Urinary bladder (tissue), 4 donors: ENCODE measurements at places on chromosomes 16 and 17.

DNA sequence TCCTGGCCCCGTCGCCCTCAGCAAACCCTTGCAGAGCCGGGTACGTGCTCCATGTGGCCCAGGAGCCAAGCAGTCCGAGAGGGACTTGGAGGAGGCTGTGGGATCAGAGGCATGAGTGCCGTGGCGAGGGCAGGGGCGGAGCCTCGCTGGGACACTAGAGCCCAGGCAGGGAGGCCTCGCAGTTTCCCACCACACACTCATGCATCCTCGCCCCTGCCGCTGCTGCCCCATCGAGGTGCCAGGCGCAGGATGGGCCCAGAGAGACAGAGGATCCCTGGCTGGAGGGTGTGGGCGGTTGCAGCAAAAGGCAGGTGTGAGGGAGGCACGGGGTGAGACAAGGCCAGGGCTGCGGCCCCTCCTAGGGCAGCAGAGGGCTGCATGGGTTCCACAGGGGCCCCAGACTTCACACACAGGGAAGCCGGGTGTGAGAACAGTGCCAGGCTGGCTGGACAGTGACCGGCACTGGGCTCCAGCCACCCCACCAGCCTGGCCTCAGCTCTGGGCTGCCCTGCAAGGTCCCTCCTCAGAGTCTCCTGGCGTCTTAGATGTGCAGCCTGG lies 7.7 kb downstream of the BCAR1 start:
- no peak for DNase-seq

DNA sequence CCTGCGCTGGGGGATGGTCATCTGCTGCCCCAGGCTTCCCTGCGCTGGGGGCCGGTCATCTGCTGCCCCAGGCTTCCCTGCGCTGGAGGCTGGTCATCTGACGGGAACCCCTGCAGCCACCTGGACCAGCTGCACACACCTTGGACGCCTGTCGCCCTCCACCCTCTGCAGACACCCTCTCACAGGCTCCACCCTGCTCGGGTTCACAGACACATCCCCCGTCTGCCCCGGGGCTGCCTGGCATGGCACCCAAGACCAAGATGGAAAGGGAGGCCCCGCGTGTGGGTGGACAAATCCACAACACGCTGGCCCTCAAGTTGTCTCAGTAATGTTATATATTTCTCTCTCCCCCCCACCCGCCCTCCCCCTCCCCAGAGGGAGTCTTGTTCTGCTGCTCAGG lies 89.6 kb downstream of the ANKRD11 start:
- DNase-seq, result no peak

GRCh38 chr17:10337976-10338375 lies 34.8 kb downstream of the MYH13 start:
- DNase-seq, result no peak

- DNase-seq, result no peak
Observed at GRCh38 chr17:40230670-40231069, 11.6 kb downstream of the WIPF2 start.

DNA sequence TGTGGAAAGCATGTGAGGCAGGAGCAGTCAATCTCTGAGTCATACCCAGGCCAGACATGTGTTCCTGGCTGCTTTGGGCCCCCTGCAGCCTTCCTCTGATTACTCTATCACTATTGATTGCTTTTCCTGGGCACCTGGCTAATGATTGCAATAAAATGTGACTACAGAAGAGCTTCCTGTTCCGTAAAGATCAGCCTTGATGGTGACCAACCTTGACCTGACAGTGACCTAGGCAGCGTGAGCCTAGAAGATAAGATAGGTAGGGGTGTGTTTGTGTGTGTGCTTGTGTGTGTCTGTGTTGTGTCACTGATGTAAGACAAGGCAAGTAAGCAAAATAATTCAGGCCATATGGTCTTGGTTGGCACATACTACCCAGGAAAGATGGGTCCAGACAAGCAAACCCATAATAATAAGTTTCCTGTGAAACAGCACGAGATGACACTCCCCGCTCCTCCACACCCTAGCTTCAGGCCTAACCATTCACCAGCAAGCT lies 367.7 kb upstream of the CDH11 start:
- no peak for DNase-seq

DNA sequence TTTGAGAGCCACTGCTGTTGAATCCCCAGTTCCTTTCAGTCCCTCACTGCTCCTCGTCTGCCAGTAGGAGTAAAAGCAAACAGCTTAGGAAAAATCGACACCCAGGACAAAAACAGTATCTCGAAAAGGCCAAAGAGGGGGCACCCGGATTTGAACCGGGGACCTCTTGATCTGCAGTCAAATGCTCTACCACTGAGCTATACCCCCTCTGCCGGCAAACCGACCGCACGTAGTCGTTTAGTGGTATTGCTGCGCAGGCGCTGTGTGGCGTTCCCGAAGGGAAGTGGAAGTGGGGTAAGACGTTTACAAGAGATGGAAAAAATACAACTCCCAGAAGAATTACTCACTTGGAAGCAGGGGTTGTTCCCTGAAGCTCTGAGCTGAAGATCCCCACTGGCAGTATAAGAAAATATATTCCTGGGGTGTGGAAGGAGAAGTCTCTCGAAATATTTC lies 2.2 kb upstream of the PLXDC1 start:
- DNase-seq, result peak; percentile 91

GRCh38 chr16:87808108-87808507 lies 42.3 kb upstream of the KLHDC4 start:
- no peak for DNase-seq

GRCh38 chr16:23172994-23173393 lies 9.6 kb upstream of the SCNN1G start:
- no peak for DNase-seq

GRCh38 chr16:77327717-77328116 lies 107.1 kb downstream of the ADAMTS18 start:
- DNase-seq, result no peak

GRCh38 chr16:75341564-75342307 lies 90.3 kb upstream of the BCAR1 start:
- DNase-seq, result no peak

- no peak for DNase-seq
Observed at GRCh38 chr17:5662409-5663085, 78.2 kb upstream of the NLRP1 start.

DNA sequence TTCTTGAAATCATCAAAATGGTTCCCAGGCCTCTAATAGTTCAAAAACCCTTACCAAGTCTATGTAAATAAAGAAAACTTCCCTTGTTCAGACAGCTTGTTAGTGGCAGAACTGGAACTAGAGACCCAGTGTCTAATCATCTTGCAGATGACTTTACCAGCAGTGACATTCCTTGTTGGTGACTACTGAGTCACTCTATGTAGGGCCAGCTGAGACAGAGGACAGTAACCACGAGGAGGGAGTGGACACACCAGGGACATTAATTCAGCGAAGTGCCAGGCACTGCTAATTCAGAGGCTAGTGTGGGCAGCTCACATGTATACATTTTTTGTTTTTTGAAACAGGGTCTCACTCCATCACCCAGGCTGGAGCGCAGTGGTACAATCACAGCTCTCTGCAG lies 6.1 kb upstream of the HEATR3 start:
- DNase-seq, result no peak

GRCh38 chr16:14070877-14071575 lies at the start of gene MRTFB:
MRTFB (plus strand) TSS chr16:14071319; CDS start chr16:14140607, 69,288 bp downstream.
- DNase-seq, result no peak

DNA sequence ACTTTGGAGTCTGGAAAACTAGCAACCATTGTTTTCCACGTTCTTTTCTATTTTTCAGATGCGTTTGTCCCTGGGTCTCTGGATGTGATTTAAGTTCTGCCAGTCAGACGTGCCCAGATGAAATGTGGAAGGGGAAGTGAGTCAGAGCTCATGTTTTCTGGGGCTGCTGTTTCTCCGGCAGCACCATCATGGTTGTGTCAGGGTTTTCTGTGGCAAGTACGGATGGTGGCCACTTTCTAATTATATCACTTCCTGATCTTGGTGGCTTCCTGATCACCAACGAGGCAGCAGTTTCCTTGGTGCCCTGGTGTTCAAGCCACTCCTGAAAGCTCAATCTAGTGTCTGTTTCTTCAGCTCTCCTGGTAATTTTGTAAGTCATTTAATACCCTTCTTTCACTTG lies 31.4 kb upstream of the PMFBP1 start:
- no peak for DNase-seq

- DNase-seq, result no peak
Observed at GRCh38 chr17:2814481-2815341, 18.5 kb downstream of the RAP1GAP2 start.

DNA sequence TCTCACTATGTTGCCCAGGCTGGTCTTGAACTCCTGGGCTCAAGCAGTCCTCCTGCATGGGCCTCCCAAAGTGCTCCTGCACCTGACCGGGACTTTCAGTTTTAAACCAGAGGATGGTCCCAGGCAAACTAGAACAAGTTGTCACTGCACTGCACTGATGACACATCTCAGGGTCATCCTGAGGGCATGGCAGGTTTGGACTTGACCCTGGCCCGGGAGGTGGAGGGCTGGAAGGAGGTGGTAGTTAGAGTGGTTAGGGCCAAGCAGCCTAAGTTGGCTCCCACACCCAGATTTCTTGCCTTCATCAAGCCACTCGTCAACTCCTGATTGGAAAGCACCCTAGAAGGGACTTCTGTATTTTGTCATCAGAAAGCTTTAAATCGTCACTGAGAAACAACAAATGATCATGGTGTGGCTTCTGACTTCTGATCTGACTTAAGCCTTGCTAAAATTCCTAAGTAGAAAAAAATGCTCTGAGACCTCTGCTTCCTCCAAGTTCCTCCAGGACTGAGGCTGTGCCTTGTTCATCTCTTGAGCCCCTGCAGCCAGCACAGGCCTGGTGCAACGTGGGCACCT lies 43.5 kb downstream of the EMP2 start:
- DNase-seq, result no peak

DNA sequence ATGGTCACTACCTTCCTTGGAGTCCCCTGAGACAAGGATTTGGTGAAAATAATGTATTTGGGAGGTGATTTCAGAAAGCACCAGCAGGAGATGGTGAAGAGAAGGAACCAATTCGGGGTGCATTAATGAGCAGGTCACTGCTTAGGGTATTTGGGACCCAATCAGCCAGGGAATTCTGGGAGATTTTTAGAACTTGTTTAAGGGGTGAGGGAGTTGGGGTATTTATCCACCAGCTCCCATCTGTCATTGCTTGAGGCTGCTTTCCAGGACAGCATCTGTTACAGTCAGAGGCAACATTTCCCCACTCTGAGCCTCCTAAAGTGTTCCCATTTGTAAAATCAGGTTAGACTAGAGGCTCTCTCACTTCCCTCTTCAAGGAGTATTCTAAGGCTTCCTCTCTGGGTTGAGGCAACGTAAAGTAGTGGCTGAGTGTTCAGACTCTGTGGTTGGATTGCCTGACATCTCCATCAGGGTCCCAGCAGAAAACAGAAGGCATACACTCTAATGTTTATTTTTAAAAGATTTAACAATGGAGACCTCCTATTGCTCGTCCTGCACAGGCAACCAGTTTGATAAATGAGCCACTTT lies 60.9 kb downstream of the CLEC19A start:
- DNase-seq, result no peak

- no peak for DNase-seq
Observed at GRCh38 chr16:81165411-81166097, 69.4 kb upstream of the GCSH start.

DNA sequence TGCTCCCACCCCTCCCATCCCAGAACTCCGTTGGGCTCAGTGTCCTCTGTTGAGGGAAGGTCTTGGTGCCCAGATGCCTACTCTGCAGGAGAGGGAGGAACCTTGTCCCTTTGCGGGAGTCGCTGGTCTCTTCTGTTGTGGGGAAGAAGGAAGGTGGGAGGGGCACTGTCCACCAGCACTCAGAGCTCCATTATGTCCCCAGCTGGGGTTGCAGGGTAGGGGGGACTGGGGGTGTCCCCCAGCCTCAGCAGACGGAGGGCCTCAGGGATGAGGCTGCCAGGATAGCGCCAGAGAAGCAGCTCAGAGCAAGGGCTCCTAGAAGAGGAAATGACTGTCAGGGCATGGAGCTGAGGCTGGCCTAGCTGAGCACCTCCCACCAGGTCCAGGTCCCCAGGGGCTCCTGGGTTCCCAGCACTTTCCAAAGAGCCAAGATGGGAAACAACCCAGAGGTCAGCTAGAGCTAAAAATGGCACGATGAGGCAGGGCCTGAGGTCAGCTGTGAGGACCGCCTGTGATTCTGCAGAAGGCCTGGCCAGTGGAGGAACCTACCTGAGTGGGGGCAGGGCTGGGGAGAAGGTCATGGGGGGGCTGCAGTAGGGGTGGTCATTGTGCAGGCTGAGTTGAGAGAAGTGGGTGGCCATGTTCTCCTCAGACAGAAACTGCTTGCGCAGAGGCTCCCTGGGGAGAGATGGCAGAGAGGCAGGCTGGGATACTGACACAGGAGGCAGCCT lies 893 bp downstream of the HCFC1R1 start:
- no peak for DNase-seq

- DNase-seq, result no peak
Observed at GRCh38 chr17:40433551-40434415, 9.5 kb upstream of the IGFBP4 start.

DNA sequence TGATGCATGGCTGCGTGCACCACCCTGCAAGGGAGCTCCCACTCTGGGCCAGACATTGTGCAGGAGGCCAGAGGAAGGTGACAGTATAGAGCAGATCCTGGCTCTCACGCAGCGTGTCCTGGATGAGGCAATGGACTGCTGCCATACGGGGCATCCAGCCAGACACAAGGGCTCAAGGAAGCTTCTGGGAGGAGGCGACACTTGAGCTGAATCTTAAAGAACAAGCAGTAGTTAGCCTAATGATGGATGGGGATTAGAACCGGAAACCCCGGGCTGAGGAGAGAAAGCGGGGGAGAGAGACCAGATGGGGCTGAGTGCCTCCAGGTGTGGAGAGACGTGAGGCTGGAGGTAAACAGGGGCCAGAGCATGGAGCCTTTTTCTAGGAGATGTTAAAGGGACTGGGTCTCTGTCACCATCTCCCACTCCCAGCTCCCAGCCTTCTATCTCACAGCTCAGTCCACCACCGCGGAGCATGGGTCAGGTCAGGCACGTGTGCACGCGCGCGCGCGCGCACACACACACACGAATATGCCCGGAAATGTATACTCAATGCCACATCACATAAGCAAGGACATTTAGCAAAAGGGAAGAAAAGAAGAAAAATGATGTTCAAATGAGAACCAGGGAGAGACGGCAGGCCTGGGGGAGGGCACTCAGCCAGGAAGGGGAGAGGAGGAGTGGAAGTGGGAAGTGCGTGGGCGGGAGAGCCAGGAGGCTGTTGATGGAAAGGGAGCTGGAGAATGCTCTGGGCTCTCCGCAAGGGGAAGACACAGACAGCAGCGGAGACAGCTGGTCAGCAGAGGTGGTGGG lies 46.3 kb downstream of the CCDC42 start:
- DNase-seq, result no peak

- DNase-seq, result no peak
Observed at GRCh38 chr17:47279062-47279801, 25.6 kb downstream of the ITGB3 start.

GRCh38 chr16:29321585-29321984 lies 84.9 kb downstream of the NPIPB11 start:
- no peak for DNase-seq

GRCh38 chr17:50161023-50161910 lies 4.5 kb upstream of the SGCA start:
- no peak for DNase-seq
